ENCODE measurements at places on chromosomes 1 and 21.

- DNase-seq, result no peak
Observed at GRCh38 chr1:227170361-227171166, 147.7 kb downstream of the CDC42BPA start.

DNA sequence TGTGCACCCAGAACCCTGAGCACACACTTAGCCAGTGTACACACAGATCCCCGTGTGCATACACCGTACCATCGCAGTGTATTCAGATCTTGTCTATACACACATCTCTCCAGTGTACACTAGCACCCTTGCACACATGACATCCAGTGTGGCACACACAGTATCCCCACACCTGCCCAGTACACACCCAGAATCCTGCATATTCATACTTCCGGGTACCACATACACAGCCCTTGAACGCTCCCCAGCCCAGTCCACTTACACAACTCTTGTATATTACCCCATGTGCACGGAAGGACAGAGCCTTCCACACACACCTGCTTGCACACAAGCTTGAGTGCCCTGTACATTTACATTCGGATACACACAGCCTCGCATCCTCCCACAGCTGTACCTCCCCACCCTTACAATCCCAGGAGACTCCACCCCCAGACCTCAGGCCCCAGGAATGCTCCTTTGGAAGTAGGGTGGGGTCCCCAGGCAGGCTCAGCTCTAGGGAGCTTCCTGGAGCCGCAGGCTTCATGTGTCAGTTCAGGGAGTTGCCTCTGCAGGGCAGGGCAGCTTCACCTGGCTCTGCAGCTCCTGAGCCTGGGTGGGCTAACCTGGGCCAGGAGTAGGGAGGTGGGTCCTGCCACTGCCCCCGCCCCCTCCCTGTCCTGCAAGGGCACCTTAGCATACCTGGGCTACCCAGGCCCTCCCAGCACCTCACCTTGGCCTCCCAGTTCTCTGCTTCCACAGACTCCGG lies 46.2 kb downstream of the AHDC1 start:
- no peak for DNase-seq

- no peak for DNase-seq
Observed at GRCh38 chr1:223759273-223759672, 46.9 kb downstream of the CAPN2 start.

GRCh38 chr1:8435569-8436071 lies 117.7 kb downstream of the SLC45A1 start:
- no peak for DNase-seq

GRCh38 chr1:117511273-117511672 lies 94.6 kb upstream of the TENT5C start:
- no peak for DNase-seq
